NCI-H1436 treated with DMSO at 0.1 percent for 48 hours (cell line): ENCODE measurements at places on chromosomes 5 and 9.

GRCh38 chr9:90925581-90926257 lies 124.1 kb downstream of the SYK start:
- no peak for DNase-seq

DNA sequence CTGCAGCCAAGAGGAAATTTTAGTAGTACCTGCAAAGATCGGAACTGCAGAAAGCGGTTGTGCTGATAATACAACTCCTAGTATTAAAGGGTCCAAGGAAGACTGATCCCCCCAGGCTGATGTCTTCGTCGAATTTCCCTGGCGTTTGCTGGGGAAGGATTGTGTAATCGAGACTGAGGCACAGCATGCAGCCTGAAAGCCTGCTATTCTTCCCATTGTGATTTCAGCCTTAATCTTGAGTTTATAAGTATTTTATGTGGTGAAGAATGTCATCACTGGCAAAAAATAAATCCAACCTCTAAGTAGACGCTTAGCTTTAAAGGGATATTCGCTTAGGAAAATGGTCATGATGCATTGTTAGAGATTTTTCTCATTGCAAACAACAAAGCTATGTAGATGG lies 21.3 kb upstream of the LMX1B start:
- DNase-seq: no peak

DNA sequence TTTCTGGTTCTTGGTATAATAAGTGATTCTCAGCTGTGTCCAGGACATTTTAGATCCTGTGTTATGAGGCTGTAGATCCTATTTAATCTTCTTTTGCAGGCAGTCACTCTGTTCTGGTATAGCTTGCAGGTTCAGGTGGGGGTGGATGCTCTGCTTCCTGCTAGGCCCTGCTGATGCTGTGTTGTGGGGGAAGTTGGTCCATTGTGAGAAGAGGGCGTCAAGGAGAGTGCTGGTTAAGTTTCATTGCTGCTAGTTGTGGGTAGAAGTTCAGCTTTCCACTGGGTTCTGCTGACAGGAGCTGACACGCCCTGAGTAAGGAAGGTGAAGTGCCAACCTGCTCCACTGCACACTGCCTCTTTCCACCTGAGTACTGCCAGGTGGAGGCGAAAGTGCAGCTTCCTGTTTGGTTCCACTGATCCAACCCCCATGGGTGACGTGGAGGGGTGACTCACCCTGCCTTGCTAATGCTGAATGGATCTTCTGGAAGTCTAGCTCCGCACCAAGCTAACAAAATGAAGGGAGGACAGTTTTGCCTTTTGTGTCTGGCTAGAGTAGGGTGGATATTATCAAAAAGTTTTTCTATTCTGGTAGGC lies 16.3 kb downstream of the NMRK1 start:
- DNase-seq: no peak

DNA sequence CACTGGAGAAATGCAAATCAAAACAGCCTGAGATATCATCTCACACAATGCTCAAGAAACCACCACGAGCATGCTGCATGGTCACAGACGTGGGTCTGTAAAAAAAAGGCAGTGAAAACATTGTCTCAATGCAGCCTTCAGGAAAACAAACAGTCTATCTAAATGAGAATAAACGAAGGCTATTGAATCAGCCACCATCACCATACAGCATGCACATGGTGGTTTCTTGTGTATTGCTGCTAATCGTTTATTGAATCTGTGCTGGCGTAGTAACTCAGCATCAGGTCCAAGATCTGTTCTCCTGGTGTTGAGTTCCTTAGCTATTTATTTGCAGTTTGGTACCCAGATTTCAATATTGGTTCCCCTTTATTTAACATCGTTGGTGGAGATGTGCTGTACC lies 1115.0 kb downstream of the CDH18 start:
- no peak for DNase-seq

DNA sequence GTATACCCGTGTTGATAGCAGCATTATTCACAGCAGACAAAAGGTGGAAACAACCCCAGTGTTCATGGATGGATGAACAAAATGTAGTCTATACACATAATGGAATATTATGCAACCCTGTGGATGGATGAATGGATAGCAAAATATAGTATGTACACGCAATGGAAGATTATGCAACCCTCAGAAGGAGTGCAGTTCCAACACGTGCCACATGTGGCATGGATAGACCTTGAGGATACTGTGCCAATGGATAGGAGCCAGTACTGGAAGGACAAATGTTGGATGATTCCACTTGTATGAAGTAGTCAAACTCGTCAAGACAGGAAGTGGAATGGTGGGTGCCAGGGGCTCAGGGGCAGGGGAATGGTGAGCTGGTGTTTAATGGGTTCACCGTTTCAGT lies 44.9 kb downstream of the PLEKHG4B start:
- no peak for DNase-seq
